ENCODE measurements at places on chromosomes 12 and 14.

DNA sequence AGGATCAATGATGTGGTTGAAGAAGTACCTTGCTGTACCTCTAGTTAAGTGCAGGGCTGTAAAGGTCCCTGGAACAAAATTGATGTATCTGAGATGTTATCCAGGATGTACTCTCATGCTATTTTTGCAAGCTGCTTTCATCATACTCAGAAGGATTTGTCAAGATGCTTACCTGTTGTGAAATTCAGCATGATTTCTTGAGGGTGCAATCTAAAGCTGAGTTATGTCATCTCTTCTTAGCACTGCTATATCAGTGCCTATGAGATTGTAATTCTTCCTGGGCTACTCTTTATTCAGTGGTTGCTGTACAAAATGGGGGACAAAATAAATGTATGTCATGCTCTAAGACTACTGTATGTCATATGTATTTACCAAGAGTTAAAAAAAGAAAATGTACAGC is 340.7 kb upstream of the LMO3 start:
- no peak for DNase-seq

- no peak for DNase-seq
Measured at GRCh38 chr12:108989376-108989775, 31.5 kb downstream of the SVOP start.

DNA sequence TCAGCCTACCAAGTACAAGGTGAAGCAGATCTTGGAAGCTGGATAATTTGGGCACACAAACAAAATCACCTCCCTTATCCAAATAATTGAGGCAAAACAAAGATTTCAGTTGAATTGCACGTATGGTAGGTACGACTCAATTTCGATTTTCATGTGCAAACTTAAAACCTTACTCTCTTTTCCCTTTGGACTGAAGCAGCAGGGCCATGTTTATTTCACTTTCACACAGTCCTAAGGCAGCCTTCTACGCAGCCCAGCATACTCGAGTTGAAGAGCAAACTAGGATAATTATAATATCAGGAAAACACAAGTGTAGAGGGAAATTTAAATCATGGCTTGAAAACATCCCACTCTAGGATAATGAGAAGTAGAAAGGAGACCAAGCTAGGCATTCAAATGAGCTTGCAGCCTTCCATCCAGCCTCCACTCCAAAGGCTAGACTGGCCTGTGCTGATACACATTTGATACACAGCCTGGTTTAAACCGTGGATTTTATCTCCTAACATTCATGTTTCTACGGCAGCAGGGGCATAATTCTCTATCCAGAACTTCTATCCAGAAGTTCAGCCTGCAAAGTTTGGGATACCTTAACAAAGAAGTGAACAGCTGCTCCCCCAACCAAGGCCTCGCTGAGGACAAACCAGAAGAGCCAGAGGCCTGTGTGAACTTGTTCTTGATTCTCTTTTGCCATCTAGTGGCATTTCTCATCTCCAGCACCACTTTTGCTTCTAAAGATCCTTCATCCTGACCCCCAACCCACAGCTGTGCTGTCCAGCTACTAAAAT is 2.4 kb upstream of the RNASE7 start:
- DNase-seq: peak; percentile 66

DNA sequence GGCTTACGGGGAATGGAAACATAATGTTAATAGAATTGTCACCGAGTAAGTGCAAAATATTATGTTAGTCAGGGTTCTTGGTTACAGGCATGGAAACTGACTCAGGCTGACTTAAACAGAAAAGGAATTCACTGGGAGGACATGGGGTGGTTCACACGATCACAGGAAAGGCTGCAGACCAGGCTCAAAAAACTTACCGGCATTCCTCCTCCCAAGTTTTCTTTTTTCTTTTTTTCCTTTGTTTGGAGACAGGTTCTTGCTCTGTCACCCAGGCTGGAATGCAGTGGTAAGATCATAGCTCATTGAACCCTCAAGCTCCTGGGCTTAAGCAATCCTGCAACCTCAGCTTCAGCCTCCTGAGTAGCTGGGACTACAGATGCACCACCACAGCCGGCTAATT is 11.9 kb upstream of the UBE2N start:
- no peak for DNase-seq

DNA sequence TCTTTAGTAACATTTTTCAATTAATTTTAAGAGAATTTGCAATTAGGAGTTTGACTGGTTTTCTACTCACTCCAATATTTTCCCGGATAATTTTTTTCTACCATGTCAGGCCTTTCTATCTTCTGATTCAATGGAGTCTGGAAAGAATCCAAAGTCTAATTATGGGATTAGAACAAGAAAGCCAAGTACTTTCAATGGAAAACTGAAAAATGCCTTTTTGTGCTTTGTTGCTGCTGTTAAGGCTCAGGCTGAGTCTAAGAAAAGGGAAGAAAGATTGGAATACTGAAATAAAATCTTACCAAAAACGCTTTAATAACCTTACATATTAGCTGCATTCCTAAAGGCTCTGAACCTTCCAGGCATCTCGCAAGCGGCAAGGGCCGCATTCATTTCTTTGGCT is 24.4 kb upstream of the DHRS4 start:
- DNase-seq: no peak
